Activated T-cell treated with anti-CD3 and anti-CD28 coated beads for 24 hours (primary cell): ENCODE measurements at places on chromosomes 16 and 17.

- DNase-seq = no peak
These were observed 21.9 kb downstream of the CNGB1 start for GRCh38 chr16:57949013-57949412.

- no peak for DNase-seq
These were observed 105.0 kb downstream of the XYLT1 start for GRCh38 chr16:17365591-17366298.

DNA sequence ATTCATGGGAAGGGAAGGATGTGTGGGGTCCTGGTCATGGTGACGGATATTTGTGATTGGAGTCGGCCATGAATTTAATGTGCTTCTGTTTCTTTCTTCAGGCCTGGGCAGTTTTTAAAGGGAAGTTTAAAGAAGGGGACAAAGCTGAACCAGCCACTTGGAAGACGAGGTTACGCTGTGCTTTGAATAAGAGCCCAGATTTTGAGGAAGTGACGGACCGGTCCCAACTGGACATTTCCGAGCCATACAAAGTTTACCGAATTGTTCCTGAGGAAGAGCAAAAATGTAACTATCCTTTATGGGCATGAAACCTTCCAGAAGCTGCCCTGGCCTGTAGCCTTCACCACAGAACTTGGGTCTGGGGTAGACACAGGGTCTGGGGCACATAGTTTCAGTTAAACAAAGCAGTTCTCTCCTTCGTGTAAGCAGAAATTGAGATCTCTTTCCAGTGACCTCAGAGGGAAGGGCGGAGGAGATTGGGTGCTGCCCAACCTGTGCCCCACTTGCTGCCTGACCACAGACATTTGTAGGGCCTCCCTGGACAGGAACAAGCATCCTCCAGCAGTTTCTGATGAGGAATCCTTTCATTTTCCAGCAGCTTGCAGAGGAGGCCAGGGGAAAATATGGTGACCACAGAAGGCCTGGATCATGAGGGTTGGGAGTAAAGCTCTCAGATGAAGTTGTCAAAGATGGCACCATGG is 10.1 kb downstream of the IRF8 start:
- no peak for DNase-seq

GRCh38 chr17:67433248-67433924 is 56.3 kb downstream of the PITPNC1 start:
- DNase-seq = no peak
